ENCODE measurements at places on chromosomes 12 and 14.

DNA sequence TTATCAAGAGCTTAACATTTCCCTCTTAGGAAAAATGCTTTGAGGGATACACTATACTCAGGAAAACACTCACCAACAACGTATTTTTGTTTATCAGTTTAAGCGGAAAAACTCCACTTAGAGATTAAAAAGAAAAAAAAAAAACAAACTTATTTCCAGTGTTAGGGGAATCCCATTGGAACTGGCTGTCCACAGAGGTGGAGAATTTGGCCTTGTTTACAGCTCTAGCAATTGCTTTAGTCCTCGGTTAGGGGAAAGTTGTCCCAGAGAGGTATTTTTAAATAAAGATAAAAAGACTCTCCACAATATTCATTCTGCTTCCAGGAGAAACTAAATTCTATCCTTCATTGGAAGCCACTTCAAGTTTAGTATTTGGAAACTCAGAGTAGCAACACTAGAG, 21.6 kb upstream of the BMP4 start:
- DNase-seq, result no peak

- no peak for DNase-seq
Observed at GRCh38 chr12:19683178-19683927, 244.1 kb downstream of the AEBP2 start.

DNA sequence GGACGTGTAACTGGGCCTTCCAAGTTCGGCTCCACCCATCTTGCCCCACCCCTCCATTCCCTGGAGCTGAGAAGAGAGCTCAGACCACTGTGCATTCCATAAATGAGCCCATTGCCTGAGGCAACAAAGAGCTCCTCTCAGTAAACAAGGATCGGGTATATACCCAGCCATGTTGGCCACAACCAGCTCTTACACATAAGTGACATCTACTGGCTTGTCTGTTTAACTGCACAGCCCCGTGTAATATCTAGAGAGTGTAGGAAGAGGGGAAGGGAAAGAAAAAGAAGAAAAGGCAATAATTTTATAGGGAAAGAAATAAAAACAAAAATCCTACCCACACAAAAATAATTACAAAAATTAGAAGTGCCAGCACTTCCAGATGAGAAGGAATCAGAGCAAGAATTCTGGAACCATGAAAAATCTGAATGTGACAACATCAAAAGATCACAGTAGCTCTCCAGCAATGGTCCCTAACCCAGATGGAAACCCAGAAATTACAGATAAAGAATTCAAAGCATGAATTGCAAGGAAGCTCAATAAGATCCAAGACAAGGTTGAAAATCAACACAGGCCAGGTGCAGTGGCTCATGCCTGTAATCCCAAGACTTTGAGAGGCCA, 308.1 kb downstream of the RPAP3 start:
- DNase-seq, result no peak

GRCh38 chr12:101670007-101670671, 27.3 kb upstream of the CHPT1 start:
- DNase-seq, result no peak

GRCh38 chr12:87815771-87816585, 213.2 kb downstream of the C12orf50 start:
- no peak for DNase-seq

- no peak for DNase-seq
Observed at GRCh38 chr14:99148131-99148530, 123.9 kb downstream of the BCL11B start.

GRCh38 chr12:55955344-55955743, 10.5 kb downstream of the PMEL start:
- DNase-seq, result no peak

DNA sequence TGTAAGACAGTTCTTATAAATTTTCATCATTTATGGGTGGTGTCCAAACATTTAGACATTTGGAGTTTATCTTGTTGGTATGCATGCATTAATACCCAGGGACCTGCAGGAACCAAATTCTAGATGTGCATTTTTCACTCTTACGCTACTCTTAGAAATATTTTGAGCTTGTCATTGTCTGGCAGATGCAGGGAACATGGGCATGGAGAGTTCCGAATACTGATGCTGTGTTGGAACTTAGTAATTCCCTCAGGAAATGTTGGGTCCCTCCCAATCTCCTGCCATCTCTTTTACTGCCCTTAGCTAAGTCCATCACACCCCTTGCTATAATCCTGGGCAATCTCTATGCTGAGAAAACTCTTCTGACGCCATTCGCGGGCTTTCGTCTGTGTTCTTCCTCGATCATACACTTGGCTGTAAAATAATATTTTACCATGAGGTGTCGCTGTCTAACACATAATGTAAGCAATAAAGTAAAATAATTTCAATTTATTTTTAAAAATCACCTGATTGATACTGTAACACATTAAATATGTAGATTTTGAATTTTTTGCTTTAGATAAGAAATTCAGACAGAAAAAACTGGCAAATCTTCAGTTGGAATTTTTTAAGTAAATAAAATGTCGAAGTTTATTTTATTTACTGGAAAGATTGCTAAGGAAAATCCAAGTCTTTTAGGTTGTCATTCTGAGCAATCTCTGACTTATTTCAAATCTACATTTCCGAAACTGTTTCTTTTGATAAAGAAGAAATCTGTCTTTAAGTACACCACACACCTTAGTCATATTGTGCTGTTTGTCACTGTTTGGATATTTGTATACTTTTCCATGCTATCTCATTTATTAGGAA, 304.1 kb upstream of the SSTR1 start:
- DNase-seq, result no peak
